ENCODE measurements at places on chromosomes 5 and 9. TPM values are rescaled to one million over a fixed set of nuclear protein-coding genes. Genes with fewer than 3 reads are reported as not detected.

SLC6A18 gene
- 0.48 TPM for total RNA-seq

ORM2 gene
- total RNA-seq = not detected

TXNDC8 gene
- not detected for total RNA-seq

ZNG1C gene
- 27.2 TPM for total RNA-seq

PLPPR1 gene
- 3.2 TPM for total RNA-seq

SLC6A7 gene
- total RNA-seq = 0.38 TPM

ADCY2 gene
- 5.7 TPM for total RNA-seq

DNA sequence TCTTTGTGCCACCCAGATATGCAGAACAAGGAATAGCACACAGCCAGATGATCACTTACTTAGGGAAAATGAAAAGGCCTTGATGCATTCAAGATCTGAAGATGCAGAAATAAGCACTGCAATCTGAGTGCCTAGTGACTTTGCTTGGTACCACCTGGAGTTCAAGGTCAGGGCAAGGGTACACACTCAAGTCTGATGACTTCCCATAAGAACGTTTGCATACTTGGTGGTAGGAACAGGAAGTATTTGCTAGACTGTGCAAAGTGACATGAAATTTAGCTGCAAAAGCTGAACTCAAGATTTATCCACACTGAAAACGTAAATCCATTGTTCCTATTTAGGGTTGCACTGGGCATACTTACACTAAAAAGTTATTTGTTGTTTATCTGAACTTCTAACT is 177.1 kb downstream of the PIK3R1 start:
- DNase-seq = no peak

DNA sequence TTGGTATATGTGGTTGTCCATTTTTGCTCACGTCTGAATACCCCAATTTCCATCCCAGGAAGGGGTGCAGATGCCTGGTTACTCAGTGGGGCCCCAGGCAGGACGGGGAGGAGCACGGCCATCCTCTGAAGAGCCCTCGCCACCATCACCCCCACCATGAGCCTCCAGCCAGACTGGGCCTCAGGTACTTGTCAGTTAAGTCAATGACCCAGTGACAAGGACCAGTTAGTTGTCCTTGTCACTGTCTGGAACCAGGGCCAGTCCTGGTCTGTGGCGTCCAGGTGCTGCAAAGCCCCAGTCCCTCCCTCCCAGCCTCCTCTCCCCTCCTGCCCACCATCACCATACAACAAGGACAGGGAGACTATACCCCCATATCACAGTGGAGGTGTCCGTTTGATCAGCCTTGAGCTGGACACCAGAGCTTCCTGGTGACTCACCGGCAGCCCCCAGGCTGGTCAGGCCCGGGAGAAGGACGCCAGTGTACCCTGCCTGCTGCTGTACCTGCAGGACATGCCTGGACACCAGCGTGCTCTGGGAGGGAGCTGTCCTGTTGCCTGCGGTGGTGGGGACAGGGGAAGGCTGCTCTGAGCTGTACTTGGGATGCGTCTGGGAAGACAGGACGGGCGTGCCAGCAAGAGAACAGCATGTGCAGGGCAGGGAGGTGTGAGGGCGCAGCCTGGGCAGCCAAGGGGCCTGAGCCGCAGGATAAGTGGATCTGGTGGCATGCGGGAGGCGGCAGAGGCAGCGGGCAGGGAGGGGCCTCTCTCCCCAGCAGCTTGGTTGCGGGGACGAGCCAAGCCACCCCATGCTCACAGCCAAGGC is 32.6 kb upstream of the TTLL11 start:
- DNase-seq = no peak

DNA sequence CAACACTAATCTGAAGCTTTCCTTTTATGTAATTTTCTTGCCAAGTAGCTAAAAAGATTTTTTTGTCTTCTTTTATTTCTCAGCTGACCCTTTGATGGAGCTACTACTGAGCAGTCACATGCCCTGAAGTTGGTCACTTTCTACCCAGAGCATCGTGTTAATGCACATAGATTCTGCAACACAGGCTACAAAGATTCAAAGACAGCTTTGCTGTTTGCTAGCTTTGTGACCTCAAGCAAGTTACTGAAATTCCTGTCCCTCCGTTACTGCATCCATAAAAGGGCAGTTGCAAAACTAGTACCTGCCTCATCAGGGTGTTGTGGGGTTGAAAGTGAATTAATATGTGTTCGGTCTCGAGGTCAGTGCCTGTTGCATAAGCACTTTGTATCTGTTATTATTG is 179.9 kb downstream of the GAS1 start:
- no peak for DNase-seq

DNA sequence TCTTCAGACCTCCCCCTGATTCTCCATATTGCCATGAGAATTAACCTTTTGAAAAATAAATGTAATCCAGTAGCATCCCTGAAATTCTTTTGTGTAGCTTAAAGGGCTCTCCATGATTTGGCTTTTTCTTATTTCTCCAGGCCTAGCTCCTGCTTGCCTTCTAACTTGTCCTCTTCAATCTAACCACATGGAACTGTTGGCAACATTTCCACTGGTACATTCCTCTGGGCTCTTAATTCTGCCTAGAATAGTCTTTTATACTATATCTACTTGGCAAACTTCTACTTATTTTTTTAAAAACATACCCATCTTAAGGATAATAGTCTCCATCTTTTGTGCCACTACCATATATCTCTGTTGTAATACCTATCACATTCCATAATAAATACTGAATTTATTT is 54.1 kb downstream of the GNG10 start:
- DNase-seq = no peak

DNA sequence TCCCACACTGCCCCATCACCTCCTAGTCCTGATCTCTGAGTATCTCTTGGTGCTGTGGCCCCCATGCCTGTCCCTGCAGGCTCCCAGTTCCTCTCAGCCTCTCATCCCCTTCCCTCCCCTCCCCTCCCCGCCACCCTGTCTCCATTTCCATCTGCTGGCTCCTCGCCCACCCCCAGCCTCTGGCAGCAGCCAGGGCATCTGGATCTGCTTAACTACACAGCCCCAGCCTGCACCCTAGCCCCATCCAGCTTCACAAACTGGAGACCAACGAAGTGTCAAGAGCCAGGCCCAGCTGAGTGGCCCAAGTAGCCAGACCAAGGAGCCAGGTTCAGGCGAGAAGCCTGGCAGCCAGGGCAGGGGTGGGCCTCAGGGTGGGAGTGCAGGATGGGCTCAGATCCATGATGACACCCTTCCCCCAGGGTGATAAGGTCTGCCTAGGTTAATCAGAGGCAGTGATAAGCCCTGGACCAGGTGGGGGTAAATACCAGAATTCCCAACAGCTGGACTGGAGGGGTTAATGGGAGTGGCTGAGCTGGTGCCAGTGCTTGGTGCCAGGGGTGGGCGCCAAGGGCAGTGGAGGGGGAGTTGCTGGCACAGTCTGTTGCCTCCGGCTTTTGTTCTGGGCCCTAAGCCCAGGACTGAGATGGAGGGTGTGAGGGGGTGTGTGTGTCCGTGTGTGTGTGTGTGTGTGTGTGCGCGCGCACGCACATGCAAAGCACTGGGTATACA is 2.5 kb downstream of the IL11RA start:
- no peak for DNase-seq

GRCh38 chr5:106307265-106307664 is 1363.5 kb downstream of the EFNA5 start:
- DNase-seq = no peak

- no peak for DNase-seq
These were observed 115.1 kb upstream of the IRX4 start for GRCh38 chr5:1997640-1998347.

- DNase-seq = no peak
These were observed 222.6 kb upstream of the GLRA1 start for GRCh38 chr5:152147286-152147685.

GRCh38 chr5:95846554-95847260 is 24.2 kb upstream of the GLRX start:
- DNase-seq = no peak

DNA sequence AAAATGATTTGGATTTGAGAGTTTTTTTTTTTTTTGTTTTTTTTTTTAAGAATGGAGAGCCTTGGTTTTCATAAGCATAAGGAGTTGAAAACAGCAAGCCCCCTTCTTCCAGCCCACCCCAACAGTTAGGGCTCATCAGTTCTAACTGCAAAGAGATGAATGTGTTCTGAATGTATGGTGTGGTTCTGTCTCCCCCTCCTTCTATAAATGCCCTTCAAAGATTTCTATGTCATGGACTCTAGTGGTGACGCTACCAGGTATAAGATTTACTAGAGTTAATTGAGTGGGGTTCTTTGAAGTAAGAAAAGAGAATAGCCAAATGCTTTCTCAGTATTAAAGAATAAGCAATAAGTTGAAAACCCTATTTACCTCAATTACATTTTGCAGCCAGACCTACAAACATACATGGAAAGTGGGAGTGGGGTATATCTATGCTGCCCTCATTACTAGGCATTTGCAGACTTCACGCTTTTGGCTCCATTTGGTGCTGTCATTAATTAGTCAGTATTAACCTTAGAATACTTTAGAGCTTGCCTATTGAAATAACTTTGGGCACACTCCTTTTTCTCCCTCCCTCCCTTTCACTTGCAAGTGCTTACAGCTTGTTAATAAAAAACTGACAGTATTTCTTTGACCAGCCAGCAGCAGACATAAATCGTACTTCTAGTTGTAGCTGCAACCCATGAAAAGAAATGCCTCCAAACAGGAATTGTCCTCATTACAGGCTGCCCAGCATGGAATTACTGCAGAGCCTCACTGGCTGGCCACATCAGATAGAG is 667.2 kb upstream of the ZNF608 start:
- no peak for DNase-seq

GRCh38 chr5:138686668-138687067 is 66.6 kb upstream of the CTNNA1 start:
- no peak for DNase-seq

DNA sequence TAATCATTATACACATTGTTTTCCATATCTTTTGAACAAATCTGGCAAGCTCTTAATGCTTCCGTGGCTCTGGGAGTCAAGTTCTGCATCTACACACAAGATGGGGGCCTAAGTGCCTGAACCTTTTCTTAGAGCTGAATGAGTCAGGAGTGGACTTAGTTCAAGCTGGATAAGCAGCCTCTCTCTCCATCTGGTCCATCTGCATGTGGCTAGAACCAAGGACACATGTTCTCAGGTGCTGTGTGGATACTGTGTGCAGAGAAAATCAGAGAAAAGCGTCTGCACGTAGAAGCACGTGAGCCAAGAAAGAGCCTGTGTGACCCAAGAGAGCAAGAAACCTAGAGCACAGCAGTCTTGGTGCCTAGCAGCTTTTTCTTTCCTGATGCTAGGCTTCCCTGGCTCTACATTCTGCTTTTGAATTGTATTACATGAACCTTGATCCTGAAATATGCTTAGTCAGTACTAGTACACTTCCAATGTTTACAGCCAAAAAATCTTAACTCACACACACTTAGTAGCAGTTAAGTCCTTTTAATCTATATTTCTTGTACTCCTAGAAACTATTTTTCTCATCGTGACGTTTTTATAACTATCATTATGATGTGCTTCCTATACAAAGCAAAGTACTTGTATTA is 1798.9 kb downstream of the MAT2B start:
- no peak for DNase-seq

GRCh38 chr9:28650327-28650726 is 1077.0 kb upstream of the C9orf72 start:
- DNase-seq = no peak

DNA sequence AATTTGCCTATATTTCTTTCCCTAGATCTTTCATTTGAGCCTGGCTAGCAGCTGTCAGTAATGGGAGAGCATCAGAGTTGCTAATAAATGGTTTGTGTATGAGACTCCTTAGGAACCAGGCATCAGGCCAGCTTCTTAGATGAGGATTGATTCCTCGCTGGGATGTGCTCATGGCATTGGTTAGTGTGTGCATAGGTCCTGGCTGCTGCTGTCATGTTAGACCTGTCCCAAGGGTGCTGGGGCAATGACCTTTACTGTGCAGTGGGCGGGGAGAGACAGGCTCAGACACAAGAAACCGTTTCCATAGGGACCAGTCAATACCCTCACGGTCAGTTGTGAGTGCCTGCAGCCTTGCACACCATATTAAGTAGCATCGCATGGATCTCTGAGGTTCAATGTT is 112.3 kb upstream of the NR3C1 start:
- DNase-seq = no peak

DNA sequence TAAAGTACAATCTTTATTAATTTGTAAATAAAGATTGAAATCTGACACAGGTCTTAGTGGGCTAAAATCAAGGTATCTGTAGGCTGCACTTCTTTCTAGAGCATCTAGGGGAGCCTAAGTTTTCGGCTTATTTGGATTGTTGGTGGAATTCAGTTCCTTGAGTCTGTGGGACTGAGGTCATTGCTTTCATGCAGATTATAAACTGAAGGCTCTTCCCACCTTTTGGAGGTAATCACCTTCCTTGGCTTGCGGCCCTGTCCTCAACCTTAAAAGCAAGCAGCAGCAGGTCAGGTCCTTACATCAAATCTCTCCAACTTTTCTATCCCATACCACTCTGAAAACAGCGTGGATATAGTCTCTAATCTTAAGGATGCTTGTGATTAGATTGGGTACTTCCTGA is 25.9 kb downstream of the MAT2B start:
- no peak for DNase-seq

DNA sequence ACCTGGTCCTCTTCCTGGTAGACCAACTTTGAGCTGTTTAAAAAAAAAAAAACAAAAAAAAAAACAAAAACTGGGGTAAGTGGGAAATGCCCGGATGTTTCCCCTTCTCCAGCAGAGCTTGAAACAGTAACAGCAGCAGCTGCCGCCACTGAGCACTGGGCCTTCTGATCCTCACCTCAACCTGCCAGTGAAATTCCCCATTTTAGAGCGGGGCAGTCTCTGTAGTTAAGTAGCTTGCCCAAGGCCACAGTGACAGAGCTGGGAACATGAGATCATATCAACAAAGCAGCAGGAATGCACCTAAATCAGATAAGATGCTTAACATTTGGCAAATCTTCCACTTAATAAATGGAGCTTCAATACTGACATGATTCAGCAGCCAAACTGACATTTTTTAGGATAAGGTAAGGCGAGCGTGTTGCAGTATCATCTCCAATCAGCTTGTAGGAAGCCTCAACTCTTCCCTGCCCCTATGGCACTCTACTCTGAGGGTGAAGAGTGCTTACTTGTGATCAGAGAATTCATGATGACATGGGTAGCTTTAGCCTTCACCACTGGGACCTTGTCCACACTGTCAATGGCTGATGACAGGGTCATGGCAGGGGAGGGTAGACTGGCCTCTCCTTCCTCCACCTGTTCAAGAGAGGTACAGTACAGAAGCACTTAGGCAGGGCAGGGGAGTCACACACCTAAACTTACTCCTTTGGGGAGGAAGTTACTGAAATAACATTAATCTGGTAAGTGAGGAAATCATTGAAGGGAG is 9.3 kb downstream of the KIAA1191 start:
- DNase-seq = no peak

- DNase-seq = no peak
These were observed 131.7 kb downstream of the TRPM6 start for GRCh38 chr9:74755999-74756398.

All from type B pancreatic cell (in vitro differentiated cells).